Gastrocnemius medialis (tissue), 4 donors: ENCODE measurements at places on chromosomes 1 and 21.

DNA sequence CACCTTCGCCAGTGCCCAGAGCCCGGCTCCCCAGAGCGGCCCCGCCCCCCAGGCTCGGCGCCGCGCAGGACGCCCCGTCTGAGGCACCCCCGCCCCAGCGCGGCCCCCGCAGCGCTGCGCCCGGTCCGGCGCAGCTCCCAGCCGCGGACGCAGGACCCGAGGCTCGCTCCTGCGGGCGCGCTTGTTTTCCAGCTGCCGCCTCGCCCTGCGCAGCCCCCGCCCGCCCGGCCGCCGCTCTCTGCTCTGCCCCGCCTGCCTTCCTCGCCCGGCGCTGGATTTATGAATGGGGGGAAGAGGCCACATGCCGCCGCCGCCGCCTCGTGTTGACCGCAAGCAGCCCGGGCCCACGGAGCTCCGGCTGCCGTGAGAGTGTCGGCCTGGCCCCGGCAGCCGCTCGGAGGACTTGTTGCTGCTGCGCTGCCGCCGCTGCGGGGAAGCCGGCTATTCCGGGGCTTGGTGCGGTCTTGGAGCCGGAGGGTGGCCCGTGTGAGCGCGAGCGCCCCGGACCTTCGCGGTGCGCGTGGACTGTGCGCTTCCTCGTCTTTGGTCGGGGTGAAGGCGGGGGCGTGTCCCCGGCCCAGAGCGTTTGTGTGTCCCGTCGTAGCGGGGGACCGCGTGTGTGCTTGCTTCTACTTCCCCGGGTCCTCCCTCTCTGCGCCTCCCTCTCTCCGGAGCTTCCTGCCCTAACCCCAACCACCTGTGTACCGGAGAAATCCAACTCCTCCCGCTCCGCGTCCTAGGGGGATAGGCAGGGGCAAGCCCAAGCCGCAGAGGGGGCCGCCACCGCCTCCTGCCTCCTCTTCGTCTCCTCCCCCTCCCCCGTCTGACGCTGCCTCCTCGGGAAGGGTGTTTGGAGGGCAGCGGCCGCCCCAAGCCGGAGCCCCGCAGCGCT, 736 bp downstream of the KCNC4 start:
- no peak for DNase-seq

GRCh38 chr1:111417755-111418154, 9.8 kb downstream of the OVGP1 start:
- DNase-seq, result no peak

DNA sequence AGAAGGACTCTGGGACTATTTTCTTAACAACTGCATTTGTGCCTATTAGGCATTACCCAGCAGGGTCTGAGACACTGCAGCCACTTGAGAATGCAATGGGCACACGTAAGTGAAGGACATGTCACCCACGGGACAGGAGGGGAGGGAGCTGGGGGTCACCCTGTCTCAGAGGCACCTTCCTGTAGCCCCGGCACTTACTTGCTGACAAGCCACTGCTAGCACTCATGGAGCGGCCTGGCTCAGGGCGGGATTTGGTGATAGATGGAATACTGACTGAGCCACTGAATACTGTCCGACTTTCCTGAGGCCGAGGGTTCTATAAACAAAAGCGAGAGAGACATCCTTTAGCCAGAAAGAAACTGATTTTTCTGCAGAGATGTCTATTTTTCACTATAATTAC, 64.7 kb downstream of the COQ8A start:
- DNase-seq, result no peak

GRCh38 chr1:37157634-37158033, 123.3 kb upstream of the GRIK3 start:
- DNase-seq, result peak; percentile 84

- DNase-seq, result no peak
These were observed 7.0 kb downstream of the SIPA1L2 start for GRCh38 chr1:232622981-232623380.

- DNase-seq, result no peak
These were observed 32.2 kb downstream of the ST6GALNAC3 start for GRCh38 chr1:76106719-76107235.

- DNase-seq, result peak; percentile 20
These were observed 85.7 kb downstream of the BRINP2 start for GRCh38 chr1:177256153-177257075.

- no peak for DNase-seq
These were observed 365.9 kb downstream of the COL11A1 start for GRCh38 chr1:102742426-102742825.

DNA sequence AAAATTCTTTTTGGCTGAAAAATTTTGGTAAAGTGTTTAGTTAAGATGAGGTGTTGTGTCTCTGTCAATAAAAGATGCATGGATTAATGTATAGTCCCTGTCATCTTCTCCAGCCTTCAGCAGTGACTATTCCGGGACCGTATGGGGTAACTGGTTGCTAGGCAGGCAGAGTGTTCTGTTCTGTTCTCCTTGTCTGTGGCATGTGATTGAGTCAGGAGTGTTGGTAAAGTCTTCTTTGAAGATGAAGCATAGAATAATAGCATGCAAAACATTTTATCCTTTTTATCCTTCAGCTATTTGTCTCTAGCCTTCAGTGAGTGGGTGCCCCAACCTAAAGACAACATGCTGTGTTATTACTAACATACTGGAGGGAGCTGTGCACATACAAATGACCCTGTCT, 74.6 kb downstream of the RGL1 start:
- DNase-seq, result no peak

DNA sequence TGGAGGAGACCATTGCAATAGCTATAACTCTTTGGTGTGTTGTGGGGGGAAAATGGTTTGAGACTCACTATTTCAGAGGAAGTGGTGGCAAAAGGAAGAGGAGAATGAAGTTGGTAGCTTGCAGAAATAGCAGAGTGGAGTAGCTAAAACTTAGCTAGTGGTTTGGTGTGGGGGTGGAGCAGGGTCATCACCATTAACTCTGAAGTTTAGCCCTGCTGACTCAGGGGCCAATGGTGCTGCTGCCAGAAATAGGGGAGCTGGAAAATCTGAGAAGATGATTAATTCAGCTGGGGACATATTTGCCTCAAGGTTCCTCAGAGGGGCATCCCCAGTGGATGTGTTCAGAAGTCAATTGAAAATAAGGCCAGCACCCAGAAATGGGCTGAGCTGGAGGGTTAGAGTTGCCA, 65.4 kb downstream of the RUNX1 start:
- DNase-seq, result no peak

DNA sequence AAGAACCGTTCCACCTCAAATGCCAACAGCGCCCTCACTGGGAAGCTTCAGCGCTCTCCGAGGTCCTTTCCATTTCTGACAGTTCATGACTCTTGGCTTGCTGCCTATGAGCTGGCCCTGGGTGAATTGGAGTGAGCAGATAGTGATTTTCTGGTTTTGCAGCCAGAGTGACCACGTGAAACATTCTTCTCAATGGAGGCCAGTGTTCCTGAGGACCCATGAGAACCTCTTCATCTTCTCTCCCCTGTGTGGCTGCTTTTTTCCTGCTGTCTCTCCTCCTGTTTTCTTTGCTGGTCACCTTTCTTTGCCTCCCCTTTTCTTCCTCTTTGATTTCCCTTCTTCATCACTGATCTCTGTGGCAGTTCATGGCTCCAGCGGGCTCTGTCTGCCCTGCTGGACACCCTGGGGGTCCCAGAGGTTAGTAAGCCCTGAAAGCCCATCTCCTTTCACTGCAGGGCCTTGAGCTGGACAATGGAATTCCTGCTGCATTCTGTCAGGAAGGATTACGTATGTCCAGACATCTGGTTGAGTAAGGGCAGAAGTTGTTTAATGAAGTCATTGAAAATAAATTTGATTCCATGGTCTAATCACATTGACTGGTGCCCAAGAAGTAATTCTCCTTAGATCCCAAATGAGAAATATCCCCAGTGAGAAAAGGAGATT, 29.9 kb downstream of the VASH2 start:
- DNase-seq, result peak; percentile 37

DNA sequence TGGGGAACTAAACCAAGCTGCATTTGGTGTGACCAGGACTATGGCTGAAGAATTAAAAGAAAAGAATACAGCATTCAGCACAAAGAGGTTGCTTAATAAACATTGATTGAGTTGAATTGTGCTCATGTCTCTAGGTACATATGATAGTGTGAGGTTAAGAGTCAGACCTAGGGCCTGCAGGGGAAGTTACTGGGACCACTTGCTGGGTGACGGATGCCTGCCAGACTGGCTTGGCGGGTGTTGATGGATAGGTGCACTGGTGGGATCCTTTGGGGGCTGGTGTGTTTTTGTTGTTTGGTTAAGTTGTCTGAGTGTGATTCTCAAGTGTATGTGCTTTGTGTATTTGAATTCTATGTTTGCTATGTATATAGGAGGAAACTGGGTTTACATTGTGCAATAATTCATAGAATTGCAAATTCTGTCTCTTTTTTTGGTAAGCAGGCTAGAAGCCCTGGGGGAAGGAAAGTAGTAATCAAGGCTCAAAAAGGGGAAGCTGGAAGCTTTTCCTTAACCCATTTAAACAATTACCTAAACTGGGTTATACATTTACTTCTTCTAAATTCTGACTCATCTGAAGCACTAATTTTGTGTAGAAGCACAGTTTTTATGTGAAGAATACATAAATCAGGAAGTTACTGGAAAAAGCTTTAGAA, 1.8 kb downstream of the CD101 start:
- DNase-seq, result no peak
